Activated CD4-positive, alpha-beta T cell treated with anti-CD3 and anti-CD28 coated beads, Interleukin-2, amount 50 U/mL, for 16 hours (primary cell): ENCODE measurements at places on chromosomes 3 and 15.

DNA sequence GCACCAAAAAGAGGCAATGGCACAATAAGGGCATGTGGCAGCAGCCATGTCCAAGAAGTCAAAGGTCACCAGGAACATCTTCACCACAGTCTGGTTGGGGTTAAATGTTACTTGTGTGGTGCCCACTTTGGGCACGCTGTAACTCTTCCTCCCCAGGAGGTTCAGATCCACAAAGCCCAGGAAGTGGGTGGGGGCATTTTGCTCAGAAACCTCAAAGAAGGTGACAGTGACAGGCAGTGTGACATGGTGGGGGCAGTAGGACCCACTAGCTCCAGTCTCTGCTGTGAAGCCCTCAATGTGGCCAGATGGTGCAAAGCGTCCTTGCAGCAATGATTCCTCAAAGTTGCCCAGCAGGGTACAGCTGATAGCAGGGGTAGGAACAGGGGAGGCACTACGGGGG is 5.8 kb downstream of the ZNF80 start:
- no peak for DNase-seq

DNA sequence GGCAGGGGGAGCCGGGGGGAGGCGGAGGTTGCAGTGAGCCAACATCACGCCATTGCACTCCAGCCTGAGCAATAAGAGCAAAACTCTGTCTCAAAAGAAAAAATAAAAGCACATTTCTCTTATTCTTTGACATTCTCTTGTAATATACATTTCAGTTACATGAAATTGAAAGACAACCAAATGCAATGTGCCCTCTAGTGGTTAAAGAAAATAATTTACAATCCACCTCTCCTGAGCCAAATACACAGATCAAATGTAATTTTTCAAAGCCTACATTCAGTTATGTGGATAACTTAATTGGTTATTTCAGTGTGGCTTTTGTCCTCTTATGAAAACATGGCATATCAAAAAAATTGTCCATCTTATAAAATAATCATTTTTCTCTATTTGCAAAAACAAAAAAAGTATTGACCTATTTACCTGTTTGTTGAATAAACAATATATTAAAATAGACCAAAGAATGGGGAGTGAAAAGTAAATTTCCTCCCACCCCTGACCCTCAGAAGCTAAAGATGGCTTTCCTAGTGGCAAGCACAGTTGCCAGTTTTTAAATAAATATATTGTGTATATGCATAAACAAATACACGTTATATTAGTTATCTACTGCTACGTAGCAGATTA is 14.2 kb upstream of the U2SURP start:
- peak; percentile 51 for DNase-seq

- DNase-seq = no peak
Measured at GRCh38 chr15:25793354-25794050, 69.6 kb downstream of the ATP10A start.

- no peak for DNase-seq
Measured at GRCh38 chr3:111252779-111253178, 181.2 kb downstream of the NECTIN3 start.

DNA sequence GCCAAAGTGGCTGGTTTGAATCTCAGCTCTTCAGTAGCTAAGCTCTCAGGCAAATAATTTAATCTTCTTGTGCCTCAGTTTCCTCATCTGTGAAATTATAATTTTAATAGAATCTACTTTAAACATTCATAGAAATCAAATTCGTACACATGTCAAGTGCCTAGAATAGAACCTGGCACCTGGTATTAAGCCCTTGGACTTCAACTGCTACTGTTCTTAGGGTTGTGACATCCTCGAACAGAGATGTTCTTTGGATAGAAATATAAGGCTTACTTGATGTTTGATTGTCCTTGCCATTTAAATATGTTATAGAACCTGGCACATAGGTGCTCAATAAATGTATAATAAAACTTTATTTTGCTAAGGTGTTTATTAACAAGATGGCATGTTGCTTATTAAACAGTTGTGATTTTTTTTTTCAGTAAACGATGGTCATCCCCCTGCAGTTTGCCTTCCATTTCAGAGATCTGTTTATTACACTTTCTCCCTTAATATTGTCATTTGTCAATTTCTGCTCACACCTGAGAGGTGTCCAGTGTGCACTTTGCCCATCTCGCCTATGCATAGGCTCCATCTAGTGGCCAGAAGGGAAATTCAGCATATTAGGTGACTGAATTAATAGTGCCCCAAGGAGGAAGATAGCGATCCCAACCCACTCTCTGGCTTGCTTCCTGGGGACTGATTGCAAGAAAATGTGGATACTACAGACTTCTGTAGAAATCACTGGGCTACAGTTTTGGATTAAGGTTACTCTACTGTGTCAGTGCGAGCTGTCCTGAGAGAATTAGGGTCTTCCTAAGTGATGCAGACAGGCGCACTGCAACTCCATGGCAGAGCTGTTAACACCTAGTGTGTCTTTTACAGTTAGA is 10.7 kb downstream of the IGF1R start:
- DNase-seq = peak; percentile 53

GRCh38 chr15:90637693-90638092 is 79.5 kb upstream of the BLM start:
- no peak for DNase-seq

DNA sequence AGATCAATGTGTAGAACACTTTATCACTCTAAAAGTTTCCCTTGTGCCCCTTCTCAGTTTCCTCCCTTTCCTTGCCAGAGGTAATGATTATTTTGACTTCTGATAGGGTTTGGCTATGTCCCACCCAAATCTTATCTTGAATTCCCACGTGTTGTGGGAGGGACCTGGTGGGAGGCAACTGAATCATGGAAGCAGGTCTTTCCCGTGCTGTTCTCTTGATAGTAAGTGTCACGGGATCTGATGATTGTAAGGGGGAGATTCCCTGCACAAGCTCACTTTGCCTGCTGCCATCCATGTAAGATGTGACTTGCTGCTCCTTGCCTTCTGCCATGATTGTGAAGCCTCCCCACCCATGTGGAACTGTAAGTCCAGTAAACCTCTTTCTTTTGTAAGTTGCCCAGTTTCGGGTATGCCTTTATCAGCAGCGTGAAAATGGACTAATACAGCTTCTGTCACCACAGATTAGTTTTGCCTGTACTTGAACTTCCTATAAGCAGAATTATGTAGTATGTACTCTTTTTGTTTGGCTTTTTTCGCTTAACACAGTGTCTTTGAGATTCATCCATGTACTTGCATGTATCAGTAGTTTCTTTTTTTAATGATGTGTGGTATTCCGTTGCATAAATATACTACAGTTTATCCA is 7.2 kb downstream of the FEM1B start:
- DNase-seq = no peak

DNA sequence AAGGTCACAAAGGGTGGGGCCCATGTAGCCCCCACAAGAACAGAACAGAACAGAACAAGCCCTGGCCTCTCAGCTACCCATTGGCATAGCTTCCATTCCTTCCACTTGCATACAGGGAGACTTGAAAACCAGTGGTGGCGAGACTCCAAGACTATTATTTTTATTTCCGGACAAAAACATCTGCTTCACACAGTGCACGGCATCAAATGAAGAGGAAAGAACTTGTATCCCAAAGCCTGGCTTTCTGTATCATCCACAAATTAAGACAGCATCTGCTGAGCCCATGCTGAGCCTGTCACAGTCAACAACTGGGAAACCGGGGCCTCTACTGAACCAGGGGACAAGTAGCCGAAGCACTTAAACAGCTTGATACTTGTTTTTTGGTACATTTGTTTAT is 56.0 kb downstream of the CLEC3B start:
- no peak for DNase-seq

GRCh38 chr3:194685718-194686413 is at the start of gene FAM43A:
Gene FAM43A (plus strand): TSS chr3:194685883. CDS start chr3:194686827, 944 bp downstream.
- peak; percentile 88 for DNase-seq

DNA sequence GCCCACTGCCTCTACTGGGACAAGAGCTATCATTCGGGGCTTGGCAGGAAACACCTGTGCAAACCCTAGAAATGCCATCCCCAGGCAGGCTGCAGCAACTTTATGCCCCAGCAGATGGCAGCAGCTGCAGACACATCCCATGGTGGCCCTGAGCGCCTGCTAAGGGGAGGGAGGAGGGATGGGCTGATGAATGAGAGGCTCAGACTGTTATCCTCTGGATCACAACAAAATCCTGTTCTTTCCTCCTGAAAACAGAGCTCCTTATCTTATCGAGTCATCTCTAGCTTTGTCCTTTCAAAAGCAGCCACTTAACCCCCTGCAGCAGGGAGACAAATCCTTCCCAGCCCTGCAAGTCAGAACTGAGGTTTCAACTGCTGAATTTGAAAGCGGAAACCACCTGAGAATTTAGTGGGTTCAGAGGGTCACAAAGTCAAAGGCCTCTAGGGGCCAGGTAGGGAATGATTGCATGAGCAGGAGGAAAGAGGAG is 90.6 kb upstream of the PROK2 start:
- DNase-seq = peak; percentile 83

DNA sequence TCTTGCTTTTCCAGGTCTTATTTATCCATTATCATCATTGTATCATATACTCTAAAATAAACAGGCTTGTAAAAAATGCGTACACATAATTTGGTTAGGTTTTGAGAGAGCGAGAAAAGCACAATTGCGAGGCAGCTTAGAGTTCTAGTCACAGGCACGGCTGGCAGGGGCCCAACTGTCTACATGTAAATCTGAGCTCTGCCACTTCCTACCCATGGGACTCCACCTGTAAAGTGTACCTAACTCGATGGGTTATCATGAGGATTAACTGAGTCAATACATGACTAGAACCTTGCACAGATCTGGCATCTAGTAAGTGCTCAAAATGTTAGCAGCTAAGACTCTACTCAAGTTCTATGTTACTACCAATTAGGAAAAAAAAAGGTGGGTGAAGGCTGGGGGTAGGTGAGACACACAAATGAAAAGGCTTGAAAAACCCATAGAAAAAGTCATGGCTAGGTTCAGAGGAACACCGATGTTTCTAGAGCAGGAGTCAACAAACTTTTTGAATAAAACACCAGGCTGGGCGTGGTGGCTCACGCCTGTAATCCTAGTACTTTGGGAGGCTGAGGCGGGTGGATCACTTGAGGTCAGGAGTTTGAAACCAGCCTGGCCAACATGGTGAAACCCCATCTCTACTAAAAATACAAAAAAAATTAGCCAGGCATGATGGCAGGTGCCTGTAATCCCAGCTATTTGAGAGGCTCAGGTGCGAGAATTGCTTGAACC is 36.2 kb downstream of the GLB1 start:
- peak; percentile 79 for DNase-seq

- no peak for DNase-seq
Measured at GRCh38 chr15:62509395-62509958, 344.4 kb upstream of the C2CD4B start.

- no peak for DNase-seq
Measured at GRCh38 chr15:69059557-69059943, 45.1 kb downstream of the NOX5 start.

DNA sequence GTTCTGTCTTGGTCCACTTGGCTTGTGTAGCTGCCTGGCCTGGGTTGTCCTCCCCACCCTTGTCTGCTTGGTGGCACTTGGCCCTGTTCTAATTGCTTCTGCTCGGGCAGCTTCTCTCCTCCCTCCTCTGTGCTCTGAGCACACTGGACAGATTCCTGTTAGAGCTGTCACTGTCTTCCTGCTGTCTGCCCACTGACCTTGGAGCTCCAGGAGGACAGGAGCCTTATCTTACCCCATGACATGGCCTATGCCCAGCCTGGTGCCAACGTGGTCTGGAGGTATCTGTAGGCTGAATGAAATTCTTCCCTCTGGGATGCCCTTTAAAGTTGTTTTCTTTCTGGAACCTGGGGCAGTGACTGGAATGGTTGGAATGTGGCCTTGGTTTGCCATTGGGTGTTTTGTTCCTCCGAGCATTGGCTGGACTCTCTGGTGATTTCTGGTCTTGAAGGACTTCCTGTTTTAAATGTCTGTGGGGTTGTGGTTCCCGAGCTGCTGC is 94.1 kb downstream of the FAM43A start:
- DNase-seq = no peak
